ENCODE measurements at places on chromosomes 1 and 21.

GRCh38 chr21:19853061-19853460, 1145.1 kb upstream of the NCAM2 start:
- no peak for DNase-seq

DNA sequence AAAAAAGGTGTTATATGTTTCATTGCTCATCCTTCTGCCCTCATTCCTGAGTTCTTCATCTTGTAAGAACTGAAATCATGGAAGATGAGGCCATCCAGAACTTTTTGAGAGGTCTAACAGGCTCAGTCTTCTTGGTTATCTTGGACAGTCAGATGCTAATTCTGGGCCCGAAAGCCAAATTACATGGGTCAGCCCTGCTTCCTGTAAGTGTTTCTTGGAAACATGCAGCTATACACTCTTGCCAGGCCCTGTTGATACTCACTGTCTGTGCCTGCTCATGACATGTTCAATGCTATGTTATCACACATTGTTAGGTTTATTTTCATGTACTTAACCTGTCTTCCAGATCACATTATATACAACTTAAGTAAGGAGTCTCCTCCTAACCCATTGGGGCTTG, 542.5 kb downstream of the NUF2 start:
- no peak for DNase-seq

- DNase-seq: no peak
Observed at GRCh38 chr21:45379171-45379900, 25.6 kb upstream of the COL18A1 start.

DNA sequence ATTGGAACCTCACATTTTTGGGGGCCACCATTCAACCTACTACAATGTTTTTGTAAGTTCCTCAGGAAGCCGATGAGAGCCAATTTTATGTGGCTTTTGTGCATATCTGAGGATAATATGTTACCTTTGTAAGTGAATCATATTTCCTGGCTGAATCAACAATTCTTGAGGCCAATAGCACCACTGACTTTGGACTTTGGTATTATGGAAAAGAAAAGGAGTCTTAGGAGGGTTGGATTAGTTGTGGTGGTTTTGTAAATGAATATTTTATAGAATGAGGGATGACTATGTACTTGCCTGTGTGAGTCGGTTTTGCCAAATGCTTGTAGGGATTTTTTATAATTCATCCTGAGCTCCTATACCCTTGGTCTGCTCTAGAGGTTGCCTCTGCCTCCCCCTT, 181.5 kb upstream of the HMGB4 start:
- DNase-seq: peak; percentile 86

DNA sequence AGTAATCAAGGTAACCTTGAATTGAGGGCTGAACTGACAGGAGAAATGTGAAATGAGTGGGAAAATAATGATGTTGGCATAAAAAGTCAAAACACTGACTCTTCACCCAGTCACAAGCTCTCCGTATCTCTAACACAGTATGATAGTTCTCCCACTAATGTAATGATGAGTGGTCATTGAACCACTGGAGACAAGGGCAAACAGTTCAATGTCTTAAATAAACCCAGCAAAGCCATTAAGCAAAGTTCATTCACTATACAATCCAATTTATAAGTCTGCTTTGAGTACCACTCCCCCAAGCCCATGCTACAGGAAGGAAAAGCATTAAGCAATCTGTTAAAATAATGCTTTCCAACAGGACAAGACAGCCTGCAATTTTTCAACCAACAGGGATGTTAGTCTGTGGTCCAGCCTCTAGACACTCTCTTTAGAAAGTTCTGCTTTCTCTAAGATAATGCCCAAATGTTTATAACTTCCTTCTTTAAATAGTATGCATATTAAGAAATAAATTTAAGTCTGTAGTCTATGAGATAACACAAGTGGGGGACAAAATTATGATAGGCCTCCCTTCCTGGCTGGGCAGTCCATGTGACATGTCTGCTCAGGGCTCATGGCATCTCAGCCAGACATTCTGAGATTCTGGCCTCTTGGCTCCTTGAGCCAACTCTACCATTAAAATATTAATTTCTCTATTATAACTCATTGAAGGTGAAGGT, 25.5 kb upstream of the DDAH1 start:
- DNase-seq: no peak

GRCh38 chr1:119594376-119594775, 53.7 kb downstream of the ZNF697 start:
- peak; percentile 87 for DNase-seq

- no peak for DNase-seq
Observed at GRCh38 chr1:10698726-10699469, 97.5 kb downstream of the CASZ1 start.

GRCh38 chr1:173365341-173365740, 111.8 kb upstream of the PRDX6 start:
- DNase-seq: no peak

DNA sequence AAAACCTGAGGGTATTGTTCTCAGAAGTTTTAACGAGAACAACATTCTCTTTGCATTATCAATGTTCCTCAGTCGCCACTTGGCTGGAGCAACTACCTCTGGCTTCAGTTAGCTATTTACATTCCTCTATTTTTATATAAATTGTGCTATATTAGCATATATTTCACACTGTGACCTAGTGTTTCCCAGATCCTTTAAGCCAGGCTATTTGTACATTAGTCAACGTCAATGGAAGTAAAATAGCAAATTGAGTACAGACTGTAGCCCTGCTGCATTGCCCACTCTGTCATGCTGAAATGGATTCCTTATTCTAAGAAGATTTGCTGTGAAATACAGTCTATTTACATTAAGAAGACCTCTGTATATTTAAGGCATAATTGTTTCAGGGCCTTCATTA, 213.8 kb downstream of the ROR1 start:
- no peak for DNase-seq

GRCh38 chr21:34531399-34531798, 19.4 kb upstream of the KCNE1 start:
- no peak for DNase-seq

DNA sequence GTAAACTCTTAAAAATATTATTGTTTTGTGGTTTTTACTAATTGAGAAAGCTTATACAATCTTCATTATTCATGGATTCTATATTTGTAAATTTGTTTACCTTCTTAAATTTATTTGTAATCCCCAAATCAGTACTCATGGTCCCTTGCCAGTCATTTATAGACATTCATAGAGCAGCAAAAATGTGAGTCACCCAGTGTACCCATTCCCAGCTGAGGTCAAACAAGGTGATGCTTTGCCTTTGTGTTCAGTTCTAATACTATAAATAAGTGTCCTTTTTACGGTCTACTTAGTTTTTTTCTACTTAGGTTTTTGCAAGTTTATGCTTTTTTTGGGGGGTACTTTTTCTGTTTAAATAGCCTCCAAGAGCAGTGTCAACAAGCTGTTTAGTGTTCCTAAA, 36.1 kb downstream of the SORT1 start:
- DNase-seq: peak; percentile 16

DNA sequence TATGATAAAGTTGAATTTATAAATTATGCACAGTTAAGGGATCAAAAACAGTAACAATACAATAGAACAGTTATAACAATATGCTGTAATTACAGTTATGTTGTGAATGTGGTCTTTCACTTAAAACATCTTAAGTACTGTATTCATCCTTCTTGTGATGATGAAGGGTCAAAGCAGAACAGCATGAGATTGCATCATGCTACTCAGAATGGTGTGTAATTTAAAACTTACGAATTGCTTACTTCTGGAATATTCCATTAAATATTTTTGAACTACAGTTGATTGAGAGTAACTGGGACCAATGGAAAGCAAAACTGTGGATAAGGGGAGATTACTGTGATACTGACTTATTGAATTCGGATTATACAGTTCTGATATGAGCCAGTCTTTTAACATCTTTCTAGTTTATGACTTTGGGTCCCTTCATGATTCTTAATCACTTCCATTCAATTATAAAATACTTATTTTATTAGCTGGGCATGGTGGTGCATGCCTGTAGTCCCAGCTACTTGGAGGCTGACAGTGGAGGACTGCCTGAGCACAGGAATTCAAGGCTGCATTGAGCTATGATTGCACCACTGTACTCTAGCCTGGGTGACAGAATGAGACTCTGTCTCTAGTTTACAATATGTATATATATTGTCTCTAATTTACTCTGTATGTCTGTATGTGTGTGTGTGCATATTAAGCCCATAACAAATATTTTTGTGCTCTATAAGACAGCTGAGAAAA, 43.2 kb downstream of the ATP1B1 start:
- no peak for DNase-seq

DNA sequence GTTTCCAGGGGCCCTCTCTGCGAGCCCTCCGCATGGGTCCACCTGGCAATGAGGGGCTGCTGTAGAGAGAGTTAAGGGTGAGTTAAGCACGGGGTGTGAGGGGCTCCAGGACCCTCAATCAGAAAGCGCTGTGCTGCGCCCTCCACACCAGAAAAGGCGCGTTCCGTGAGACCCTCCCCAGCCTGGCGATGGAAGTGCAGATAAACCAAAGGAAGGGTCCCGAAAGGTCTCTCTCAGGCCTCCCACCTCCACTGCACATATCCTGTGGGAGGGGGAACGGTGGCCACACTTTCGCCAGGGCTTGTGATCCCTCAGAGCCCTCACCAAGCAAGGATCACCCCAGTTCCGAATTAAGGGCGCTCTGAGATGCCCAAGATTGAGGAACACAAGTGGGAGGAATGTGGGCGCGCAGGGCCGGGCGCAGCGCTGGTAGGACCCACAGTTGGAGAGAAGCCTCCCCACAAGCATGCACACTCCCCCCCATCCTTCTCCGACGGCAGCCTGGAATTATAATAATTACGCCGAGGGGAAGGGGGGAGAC, 1.1 kb downstream of the WNT3A start:
- DNase-seq: no peak
